SK-N-SH treated with all-trans-retinoic acid at 6 μM for 48 hours (cell line): ENCODE measurements at places on chromosomes 7 and 10.

- no peak for ATAC-seq
These were observed 7.8 kb upstream of the ZNF33B start for GRCh38 chr10:42646214-42646613.

- ATAC-seq: no peak
These were observed 97.3 kb downstream of the MYO3A start for GRCh38 chr10:26031300-26031699.

GRCh38 chr7:40810274-40810673, 675.5 kb downstream of the SUGCT start:
- no peak for ATAC-seq

DNA sequence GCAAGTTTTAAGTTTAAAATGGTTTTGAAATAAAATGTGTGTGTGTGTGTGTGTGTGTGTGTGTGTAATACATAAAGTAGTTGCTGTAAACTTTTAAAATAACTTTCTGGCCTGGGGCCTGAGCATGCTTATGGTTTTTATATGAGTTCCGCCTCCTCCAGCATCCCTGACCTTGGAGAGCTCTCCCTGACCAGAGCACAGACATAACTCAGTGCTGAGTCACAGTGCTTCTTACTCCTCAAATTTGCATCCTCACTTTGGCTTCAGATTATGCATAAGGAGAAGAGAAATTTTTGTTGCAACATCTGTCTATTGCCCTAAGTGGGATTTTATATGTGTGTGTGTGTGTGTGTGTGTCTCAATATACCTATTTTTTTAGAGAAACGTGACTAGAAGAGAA, 200.8 kb downstream of the ELMO1 start:
- no peak for ATAC-seq

- peak; percentile 99 for ATAC-seq
These were observed 17.0 kb downstream of the FAM131B start for GRCh38 chr7:143345428-143345900.

DNA sequence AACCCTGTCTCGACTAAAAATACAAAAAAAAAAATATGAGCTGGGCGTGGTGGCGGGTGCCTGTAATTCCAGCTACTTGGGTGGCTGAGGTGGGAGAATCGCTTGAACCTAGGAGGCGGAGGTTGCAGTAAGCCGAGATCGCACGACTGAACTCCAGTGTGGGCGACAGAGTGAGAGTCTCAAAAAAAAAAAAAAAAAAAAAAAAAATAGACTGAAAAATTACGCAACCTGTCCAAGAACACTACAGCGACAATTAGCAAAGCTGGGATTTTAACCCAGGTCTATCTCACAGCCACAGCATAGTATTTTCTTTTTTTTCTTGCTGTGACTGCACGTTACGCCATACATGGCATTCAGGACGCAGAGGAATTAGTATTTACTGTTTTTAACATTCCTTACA, 1.1 kb upstream of the RABGEF1 start:
- ATAC-seq: no peak

- ATAC-seq: peak; percentile 63
These were observed 168.9 kb downstream of the NRF1 start for GRCh38 chr7:129780257-129780973.

DNA sequence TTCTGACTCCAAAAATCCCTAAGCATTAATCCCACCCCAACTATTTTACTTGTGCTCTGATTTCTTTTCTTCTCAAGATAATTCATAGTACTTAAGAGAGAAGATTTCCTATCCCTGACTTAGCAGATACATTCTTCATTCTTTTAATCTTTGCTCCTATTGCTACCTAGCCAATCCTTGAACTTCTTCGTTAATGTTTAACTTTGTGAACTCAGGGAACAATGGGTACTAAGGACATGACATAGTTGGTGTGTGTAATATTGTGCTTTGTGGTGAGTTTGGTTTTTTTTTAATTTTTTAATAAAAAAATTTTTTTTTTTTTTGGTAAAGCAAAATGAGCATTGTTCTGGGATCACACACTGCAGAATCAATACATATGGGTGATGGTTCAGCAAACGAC, 166.2 kb downstream of the CHCHD3 start:
- no peak for ATAC-seq

DNA sequence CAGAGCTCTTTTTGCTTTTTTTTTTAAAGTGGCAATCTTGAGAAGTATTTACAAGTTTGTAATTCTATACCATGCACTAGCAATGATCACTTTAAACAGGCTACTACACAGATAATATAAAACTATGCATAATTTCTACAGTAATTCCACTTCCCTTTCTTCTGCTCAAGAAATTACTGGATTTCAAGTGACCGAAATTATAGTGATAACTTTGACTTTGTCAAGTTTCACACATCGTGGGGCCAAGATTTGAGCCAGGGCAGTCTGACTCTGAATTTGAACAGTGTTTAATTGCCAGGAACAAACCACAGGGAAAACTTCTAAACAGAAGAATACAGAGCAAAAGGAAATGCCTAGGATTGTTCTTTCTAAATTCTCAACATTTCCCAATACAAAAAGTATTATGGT, 288.3 kb upstream of the MKLN1 start:
- peak; percentile 59 for ATAC-seq

- ATAC-seq: no peak
These were observed 36.3 kb upstream of the TCF7L2 start for GRCh38 chr10:112913661-112914287.

DNA sequence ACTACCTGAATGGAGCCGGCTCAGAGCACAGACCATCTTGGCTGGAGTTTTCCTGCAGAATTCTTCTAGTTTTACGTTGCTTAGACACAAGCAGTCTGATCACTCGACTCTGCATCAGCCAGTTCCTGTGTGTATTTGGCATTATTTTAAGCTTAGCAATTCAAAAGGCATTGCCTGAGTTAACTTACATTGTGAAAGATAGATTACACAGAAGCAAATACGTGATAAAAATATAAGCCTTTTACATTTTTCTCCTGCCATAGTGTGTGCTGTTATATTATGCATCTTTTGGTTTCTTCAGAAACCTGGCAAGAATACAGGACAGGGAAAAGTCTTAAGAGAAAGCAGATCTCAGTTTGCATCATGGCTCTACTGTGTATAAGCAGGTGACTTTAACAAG, 98.1 kb downstream of the LRRC4 start:
- no peak for ATAC-seq

GRCh38 chr7:142523821-142524460, 225.3 kb upstream of the PRSS1 start:
- ATAC-seq: peak; percentile 50

DNA sequence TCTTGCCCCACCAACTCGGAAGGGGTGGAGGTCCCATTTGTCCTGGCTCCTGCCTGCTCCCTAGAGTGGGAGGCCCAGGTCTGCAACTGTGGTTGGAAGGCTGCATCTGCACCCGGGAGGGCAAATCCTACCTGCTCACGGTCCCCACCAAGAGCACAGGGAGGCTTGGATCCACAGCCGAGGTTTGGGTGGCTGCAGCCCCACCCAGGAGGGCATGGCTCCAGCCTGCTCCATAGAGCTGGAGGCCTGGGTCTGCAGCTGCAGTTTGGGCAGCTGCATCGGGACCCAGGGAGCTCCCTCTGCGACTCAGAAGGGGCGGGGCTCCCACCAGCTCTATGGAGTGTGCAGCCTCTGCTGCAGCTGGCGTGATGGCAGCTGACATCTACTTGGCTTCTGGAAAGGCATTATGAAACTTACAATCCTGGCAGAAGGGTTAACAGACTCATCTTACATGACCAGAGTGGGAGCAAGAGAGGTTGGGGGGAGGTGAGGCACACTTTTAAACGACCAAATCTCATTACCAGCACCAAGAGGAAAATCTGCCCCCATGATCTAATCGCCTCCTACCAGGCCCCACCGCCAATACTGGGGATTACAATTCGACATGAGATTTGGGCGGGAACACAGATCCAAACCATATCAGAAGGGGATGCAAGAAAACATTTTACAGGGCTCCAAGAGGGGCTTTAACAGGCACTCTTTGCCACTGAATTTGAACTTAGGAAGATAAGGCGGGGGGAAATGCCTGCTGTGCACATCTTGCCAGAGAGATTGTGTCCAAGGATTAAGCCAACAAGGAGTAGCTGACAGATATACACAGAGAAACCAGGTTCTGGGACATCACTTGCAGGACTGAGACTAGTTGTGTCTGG, 8.2 kb upstream of the BLVRA start:
- peak; percentile 54; the same call in 2 of the 3 replicates for ATAC-seq

- ATAC-seq: no peak
These were observed 207.7 kb upstream of the AHR start for GRCh38 chr7:17090751-17091150.

- ATAC-seq: peak; percentile 88
These were observed 326.9 kb downstream of the PLXNA4 start for GRCh38 chr7:132249256-132249971.

GRCh38 chr10:11446864-11447263, 164.6 kb downstream of the USP6NL start:
- no peak for ATAC-seq

DNA sequence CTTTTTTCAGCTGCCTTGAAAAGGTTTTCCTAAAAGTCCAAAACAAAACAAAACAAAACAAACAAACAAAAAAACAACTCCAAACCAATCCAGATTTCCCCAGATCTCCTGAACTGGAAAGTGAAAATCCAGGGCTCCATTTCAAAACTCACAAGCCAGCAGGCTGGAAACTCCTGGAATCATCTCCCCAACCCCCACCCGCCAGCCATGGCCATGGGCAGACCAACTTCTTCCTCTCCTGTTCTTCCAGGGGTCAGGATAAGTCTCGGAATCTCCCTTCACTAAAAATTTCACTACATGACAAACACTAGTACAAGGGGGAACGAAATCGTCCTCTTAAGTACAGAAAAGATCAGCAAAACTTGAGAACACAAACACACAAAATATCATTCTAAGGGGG, 40.4 kb downstream of the GNA12 start:
- no peak for ATAC-seq

- ATAC-seq: peak; percentile 74
These were observed 87.4 kb downstream of the CHN2 start for GRCh38 chr7:29281782-29282541.

DNA sequence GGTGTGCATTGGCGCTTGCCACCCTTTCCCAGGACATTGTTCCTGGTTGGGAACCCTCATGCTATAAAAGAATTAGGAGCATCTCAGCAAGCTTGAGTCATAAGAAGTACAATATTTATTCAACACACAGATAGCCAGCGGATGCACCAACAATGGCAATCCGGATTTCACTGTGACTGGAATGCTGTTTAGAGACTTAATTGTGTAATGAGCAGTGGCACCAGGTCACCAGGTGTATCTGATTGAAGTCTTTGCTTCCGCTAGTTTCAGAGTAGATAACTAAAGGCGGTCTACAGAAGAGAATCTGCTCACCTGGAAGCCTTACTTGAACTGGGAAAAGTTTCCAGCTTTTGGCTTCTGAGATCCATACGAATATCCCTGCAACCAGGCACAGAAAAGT, 772.3 kb upstream of the GHITM start:
- ATAC-seq: no peak

DNA sequence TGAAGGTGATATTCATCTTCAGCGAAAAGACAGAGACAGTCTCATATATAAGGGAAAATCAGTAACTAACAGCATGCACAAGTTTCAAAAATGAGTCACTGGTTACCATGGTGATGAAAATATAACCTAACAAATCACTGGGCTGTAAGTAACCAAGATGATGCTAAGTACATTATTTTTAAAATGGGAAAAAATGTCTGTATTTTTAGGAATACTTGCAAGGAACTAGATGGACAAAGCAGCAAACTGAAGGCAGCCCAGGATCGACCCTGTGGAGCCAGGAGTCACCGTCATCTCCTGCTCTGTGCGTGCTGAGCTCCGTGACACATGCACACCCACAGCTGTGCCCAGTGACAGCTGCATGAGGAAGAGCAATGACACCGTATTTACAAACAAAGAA, 137.3 kb downstream of the ELMO1 start:
- ATAC-seq: no peak

DNA sequence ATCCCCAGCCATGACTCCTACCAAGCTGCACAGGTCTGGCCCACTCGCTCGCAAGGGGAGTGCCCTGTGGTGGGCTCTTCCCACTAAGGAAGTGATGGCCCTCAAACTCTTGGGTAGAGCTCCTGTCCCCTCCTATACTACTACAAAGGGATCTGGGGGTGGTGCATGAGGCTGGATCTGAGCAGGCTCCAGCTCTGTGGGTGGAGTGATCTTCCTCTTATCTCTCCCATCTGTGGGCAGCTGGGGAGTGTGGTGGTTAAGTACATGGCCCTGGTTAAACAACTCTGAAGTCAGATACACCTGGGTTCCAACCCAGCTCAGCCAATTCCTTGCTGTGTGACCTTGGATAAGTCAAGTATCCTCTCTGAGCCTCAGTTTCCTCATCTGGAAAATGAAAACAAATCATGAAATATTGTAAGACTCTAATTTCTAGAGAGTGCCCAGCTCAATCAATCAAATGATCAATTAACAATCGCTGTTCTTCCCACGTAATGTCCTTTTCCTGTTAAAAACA, 17.4 kb downstream of the DDIT4 start:
- ATAC-seq: no peak

DNA sequence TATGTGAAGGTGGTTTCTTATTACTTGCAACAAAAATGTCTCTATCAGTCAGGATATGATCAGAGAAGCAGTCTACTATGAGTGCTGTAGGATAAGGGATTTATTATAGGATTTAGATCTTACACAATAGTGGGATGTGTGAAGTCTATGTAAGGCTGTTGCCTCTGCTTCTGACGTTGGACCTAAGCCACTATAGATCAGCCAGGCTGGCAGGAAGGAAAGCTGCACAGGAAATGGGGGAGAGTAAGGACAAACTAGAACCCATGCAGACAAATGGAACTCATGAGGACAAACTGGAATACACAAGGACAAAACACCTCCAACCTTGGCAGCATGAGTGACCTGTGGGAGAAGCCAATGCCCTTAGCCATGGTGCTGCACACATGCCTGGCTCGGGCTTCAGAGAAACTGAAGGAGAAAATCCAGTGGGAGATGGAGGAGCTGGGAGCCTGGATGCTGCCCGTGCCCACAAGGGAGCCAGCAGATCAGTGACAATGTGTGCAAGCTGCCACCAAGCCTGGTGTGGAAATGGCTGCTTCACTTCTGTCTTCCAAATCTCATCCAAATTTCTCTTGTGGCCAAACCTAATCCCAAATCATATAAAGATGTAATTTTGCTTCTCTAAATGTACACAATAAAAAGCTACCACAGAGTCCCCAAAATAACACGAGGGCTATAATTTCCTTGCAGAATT, 147.0 kb upstream of the PCGF5 start:
- ATAC-seq: no peak

GRCh38 chr7:42108803-42109528, 128.0 kb downstream of the GLI3 start:
- ATAC-seq: no peak

- ATAC-seq: peak; percentile 65
These were observed 59.5 kb upstream of the PRPS1L1 start for GRCh38 chr7:18087026-18087686.

DNA sequence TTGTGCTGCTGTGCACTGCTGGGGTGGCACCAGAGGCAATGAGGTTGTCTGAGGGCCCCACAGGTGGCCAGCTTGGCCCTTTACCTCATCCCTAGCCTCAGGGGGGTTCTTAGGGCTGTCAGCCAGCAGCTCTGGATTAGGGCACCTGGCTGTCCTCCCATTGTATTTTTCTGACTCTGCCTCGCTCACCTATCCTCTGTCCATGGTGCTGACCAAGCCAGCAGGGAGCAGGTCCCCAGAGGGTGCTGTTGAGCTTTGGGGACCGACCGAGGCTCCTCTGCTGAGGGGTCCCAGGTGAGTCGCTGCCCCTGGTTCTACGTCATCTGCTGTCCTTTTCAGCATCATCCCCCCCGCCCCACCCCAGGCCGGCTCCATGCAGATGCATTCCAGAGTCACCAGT, 32.1 kb upstream of the ZNF735 start:
- ATAC-seq: no peak
